ENCODE measurements at places on chromosomes 2 and 18. TPM values are rescaled to one million over a fixed set of nuclear protein-coding genes. Genes with fewer than 3 reads are reported as not detected.

Gene CHRND
- not detected for total RNA-seq

Gene MC4R
- total RNA-seq = 1.4 TPM

Gene PRKAG3
- total RNA-seq = not detected

Gene PRKCE
- total RNA-seq = 62.2 TPM

Gene SMYD1
- not detected for total RNA-seq

Gene EVX2
- not detected for total RNA-seq

Gene TWIST2
- 0.16 TPM for total RNA-seq

Gene NCKAP5
- total RNA-seq = 14.0 TPM

Gene BCL2
- total RNA-seq = 30.6 TPM

Gene TNFRSF11A
- 1.6 TPM for total RNA-seq

Gene RBKS
- total RNA-seq = 1.2 TPM

Gene ALLC
- total RNA-seq = not detected

Gene FN1
- total RNA-seq = 85.5 TPM

Gene SERPINB4
- not detected for total RNA-seq

Gene GCG
- total RNA-seq = not detected

Gene MAP3K19
- total RNA-seq = 0.78 TPM

Gene INO80D
- total RNA-seq = 25.4 TPM

Data from occipital lobe (tissue), 3 donors.